ENCODE measurements at places on chromosomes 13 and 19. TPM values are rescaled to one million over a fixed set of nuclear protein-coding genes. Genes with fewer than 3 reads are reported as not detected.

Gene NMRK2
- total RNA-seq: not detected

Gene TEX26
- 0.45 TPM for total RNA-seq

Gene ELF1
- total RNA-seq: 74.2 TPM

Gene ATXN8OS
- not detected for total RNA-seq
